8988T (cell line): ENCODE measurements at places on chromosomes 3 and 15.

DNA sequence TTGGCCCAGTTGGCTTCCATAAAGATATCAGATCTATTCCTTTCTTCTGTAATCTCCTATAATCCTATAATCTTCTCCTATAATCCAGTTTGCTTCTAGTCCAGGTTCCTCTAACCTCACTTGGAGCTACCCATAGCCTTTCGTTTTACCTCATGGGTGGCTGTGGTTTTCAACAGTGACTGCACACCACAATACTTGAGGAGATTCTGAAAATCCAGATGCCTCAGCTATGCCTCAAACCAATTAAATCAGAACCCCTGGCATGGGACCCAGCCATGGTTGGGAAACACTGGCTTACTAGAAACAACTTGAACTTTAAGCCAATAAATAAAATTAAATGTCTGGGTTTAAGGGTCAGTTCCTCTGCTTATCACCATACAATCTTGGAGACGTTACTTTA lies 86.1 kb upstream of the NTRK3 start:
- DNase-seq: no peak

GRCh38 chr3:123348471-123349200 lies 100.3 kb downstream of the ADCY5 start:
- DNase-seq: no peak

- no peak for DNase-seq
Observed at GRCh38 chr3:160374925-160375324, 24.1 kb downstream of the IFT80 start.

DNA sequence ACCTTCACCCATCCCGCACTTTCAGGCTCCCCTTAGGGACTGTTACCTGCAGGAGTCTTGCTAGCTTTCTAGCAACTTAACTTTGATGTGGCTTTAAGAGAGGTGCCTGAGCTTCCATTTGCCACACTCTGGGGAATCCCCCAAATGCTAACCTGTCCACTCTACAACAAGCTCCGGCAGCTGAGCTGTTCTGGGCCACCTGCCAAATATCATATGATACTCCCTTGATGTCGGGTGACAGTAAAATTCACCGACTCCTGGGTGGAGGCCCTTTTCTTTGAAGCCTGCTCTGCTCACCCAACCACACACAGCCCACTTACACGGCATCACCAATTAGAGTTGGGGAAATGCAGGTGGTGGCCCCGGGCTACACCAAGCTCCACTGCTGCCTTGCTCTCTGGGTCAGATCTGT lies 38.0 kb upstream of the XCR1 start:
- no peak for DNase-seq

DNA sequence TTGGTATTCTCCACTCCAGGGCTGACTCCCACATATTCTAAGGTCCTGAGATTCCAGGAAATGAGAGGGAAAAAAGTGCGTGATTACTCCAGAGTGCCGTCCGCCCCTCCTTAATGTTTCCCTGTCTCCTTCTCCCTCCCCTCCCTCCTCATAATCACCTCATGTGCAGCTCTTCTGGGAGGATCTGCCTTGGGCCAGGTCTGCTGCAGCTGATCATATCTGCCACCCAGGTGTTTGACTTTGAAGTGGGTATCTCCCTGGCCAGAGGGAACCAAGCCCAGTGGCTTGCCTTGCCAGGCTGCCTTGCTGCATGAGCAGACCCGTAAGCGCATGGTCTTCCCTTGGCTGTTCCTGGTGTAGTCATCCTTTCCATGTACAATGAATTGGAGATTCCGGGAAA lies 28.1 kb upstream of the LRTM1 start:
- no peak for DNase-seq
